HFFc6 (cell line): ENCODE measurements at places on chromosomes 5 and 9. TPM values are rescaled to one million over a fixed set of nuclear protein-coding genes. Genes with fewer than 3 reads are reported as not detected.

GRCh38 chr9:37480759-37481158, 5.0 kb upstream of the POLR1E start:
- DNase-seq: no peak

- DNase-seq: peak; percentile 20
Observed at GRCh38 chr5:73039082-73039481, 81.3 kb upstream of the TMEM171 start.

GRCh38 chr9:95058795-95059386, 258.6 kb downstream of the FANCC start:
- peak; percentile 15 for DNase-seq

Gene GPRIN1
- total RNA-seq: 2.8 to 5.2 TPM (median 3.0 TPM) in 3 replicates

- DNase-seq: no peak
Observed at GRCh38 chr9:21903380-21903965, 90.7 kb downstream of the CDKN2A start.

Gene PCDHB5
- 0.23 and 0.43 TPM in 2 replicates for total RNA-seq

- DNase-seq: no peak
Observed at GRCh38 chr5:3194271-3194670, 401.4 kb upstream of the IRX1 start.

Gene IFNB1
- total RNA-seq: not detected in 3 replicates

DNA sequence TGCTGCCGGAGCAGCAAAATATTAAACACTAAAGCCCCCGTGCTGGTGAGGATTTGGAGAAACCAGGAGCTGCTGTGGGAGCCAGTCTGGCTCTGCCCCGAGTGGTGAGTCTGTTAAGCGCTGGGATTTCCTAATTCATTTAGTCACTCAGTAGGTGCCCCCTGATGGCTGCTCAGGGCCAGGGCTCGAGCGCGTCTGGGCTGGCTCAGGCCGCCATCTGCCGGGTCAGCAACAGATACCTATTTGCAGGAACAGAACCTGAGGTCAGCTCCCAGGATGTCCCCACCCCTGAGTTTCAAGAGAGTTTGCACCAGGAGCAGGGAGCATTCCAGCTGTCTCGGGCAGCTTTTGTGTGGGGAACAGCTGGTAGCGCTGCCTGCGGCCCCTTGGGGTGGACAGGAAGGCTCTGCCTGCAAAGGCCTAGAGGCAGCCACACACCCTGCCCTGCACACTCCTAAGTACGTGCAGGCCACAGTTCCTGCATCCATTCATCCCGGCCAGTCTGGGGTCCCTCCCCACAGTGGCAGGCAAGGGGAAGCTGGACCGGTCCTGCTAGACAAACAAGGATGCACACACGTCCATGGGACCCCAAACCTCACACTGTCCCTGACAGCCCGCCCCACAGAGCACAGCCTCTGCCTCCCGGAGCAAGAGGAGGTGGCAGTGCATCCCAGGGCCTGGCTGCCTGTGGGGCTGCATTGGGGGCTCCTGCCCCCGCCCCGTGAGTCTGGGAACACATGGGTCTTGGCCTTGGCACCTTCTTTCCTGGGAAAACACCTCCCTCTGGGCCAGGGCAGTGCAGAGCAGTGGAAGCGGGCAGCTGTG, 83.7 kb downstream of the ADAMTS2 start:
- no peak for DNase-seq

GRCh38 chr9:96392263-96392662, 8.8 kb upstream of the SLC35D2 start:
- DNase-seq: no peak

GRCh38 chr5:61262080-61262479, 70.0 kb upstream of the ZSWIM6 start:
- no peak for DNase-seq

Gene HAVCR2
- not detected in 3 replicates for total RNA-seq

Gene FKTN
- total RNA-seq: 31.3 to 33.5 TPM (median 32.1 TPM) in 3 replicates

DNA sequence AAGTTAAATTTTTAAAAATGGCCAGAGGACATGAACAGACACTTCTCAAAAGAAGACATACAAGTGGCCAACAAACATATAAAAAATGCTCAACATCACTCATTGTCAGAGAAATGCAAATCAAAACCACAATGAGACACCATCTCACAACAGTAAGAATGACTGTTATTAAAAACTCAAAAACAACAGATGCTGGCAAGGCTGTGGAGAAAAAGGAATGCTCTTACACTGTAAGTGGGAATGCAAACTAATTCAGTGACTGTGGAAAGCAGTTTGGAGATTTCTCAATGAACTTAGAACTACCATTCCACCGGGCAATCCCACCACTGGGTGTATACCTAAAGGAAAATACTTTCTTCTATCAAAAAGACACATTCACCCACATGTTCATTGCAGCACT, 168.5 kb upstream of the PIK3R1 start:
- peak; percentile 86 for DNase-seq

- DNase-seq: peak; percentile 74
Observed at GRCh38 chr9:108565651-108566378, 290.0 kb downstream of the ACTL7B start.

DNA sequence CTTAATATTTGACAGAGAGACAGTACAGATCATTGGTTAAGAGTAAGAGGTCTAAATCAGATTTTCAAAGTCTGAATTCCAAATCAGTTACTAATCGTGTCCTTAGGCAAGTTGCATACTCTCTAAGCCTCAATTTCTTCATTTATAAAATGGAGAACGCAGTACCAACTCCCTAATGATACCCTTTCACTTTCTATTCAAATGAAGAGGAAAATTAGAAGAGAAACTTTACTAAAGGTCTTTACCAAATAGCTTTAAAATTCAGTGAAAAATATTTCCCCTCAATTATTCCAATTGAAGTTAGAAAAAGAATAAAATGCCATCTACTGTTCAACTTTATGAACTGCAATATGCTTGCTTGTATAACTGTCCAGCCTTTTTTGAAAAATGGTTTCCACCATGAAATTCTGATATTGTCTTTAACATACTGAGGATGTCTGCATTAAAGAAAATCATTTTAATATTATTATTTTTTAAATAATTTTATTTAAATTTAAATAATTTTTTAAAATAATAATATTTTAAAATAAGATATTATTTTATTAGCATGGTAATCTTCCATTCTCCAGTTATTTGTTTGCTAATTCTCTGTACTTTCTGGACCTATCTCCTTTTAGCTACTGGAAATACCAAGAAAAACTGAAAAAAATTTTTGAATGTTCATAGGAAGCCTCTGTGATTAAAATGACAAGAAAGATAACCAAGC, 36.0 kb downstream of the POC5 start:
- DNase-seq: peak; percentile 32

DNA sequence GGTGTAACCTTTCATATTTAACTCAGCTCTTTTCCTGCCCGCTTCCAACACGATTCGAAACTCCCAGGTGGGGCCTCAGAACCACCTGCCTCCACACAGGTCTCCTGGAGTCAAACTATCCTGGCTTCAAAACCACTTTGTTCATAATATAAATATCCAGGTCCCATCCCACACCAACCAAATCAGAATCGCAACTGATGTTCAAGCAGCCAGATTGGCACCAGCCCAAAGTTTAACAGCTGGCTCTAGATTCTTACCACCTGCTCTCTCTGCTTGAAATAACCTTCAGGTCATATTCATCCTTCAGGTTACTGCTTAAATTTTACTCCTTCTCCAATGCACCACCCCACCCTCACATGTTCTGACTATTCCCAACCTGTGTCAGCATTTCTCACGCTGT, 231.4 kb upstream of the TRPM3 start:
- no peak for DNase-seq
